ENCODE measurements at places on chromosomes 5 and 9.

DNA sequence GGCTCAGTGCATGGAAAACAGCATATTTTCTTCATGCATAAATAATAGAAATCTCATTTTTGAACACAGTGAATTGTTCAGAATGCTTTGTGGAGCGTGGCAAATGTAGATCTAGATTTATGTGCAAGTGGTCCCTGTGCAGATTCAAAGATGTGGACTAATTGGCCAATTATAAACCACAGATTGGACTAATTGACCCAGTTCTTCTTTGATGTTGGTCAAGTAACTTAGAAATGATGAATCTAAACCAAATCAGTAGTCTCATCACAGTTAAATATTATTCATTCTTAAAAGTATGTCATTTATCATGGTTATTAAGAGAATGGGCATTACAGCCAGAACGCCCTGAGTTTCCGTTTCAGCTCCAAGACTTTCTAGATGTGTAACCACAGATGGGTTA lies 11.7 kb upstream of the PDE4D start:
- DNase-seq: no peak

- no peak for DNase-seq
Observed at GRCh38 chr9:125534971-125535701, 171.9 kb downstream of the MAPKAP1 start.

DNA sequence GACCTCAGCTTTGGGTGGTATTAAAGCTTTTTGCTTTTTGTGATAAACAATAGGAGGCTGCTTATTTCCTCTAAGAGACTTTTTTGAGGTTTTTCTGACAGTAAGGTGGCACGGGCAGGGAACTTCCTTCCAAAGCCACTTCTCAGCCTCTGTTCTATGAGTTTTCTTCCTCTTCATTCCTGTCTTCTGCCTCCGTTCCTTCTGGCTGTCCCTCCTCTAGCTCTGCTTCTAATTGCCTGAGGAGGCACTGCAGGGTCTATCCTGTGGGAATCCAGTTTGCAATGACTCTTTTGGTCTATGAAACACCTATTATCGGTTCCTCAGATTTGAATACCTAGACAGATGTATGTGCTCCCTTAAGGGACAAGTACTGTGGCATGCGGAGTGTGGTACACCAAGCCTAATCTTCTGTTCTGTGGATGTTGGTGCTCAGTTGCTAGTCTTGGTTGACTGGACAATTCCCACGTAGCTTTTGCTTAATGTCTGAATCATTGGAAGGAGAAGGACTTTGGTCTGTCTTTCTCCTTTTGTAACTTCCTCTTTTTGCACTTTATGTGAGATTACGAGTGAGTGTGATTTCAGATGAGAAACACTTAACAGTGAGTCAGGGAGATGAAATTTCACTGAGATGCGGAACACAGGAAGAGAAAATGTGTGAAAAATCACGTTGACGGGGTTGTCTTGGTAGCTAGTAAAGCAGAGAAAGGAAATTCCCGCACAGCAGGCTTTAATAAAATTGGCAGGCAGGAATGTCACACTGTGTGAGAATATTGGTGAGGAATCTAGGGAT lies 305.2 kb downstream of the EFNA5 start:
- no peak for DNase-seq

- no peak for DNase-seq
Observed at GRCh38 chr9:114894609-114895433, 35.6 kb downstream of the TNFSF8 start.

DNA sequence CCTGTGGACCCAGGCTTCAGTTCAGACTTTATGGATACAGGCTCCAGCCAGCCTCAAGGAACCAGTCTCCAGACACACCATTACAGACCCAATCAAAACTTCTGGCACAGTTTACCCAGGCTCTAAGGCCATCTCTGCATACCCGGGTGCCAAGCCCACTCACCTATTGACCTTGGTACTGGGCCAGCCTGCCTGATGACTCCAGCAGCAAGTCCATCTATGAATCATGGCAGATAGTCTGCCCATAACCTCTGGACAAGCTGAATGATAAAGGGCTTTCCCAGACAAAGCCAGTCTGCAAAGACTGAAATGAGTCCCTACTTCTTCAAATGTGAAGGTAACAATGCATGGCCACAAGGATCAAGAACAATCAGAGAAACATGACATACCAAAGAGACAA lies 1327.1 kb upstream of the C9orf72 start:
- no peak for DNase-seq

DNA sequence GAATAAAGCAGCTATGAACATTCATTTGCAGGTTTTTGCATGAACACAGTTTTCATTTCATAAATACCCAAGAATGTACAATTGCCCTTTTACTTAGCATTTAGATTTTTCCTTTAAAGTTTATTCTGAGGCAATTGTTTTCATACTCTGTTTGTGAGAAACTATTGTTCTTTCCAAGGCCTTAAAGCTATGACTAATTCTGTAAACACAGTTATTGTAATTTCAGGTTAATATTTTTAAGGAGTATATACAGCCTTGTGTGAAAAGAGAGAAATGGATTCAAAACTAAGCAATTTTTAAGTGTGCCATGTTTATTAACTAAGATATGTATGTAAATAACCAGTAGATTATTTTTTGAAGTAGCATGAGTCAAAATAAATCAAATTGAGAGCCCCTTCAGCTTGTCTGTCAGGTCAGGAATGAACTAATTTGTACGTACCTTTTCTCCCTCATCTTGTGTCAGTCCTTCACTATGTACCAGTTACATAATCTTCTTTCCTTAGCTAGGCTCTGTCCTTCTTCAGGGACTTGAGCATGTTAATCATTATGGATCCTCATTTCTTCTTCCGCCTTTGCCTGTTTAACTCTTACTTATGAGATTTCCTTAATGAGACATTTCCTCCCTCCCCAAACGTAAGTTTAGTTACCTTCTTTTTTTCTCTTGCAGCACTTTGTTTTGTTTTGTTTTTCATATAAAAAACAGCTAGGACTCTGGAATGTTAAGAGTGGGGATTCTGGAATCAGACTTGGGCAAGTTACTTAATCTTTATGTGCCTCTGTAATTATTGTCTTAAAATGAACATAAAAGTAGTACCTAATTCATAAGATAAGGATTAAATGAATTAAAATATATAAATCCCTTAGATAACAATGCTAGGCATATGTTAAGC lies 63.6 kb downstream of the NIPBL start:
- DNase-seq: no peak

GRCh38 chr9:109771796-109772531 lies 8.0 kb upstream of the PALM2AKAP2 start:
- DNase-seq: no peak

Measured in stimulated activated CD8-positive, alpha-beta memory T cell treated with anti-CD3 and anti-CD28 coated beads, Interleukin-7, amount 100 ng/mL, for 4 hours (primary cell).